ENCODE measurements at places on chromosomes 12 and 14.

DNA sequence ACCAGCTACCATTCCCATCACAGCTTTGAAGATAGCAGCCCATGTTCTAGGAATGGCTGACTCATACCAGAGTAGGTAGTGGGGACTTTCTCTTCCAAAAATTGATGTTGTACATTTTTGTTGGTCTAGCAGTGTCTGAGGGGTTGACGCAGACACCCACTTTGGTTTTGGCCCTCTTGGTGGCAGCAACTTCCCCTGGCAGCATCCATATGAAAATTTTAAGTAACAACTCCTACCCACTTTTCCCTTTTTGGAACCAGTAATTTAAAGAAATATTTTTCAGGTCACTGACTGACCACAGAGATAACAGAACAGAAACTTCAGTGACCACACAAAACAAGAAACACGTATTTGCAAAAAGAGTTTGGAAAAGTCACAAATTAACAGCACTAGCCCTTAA lies 162.0 kb upstream of the TMCC3 start:
- no peak for DNase-seq

- no peak for DNase-seq
Observed at GRCh38 chr14:104894331-104895206, 29.5 kb downstream of the CEP170B start.

DNA sequence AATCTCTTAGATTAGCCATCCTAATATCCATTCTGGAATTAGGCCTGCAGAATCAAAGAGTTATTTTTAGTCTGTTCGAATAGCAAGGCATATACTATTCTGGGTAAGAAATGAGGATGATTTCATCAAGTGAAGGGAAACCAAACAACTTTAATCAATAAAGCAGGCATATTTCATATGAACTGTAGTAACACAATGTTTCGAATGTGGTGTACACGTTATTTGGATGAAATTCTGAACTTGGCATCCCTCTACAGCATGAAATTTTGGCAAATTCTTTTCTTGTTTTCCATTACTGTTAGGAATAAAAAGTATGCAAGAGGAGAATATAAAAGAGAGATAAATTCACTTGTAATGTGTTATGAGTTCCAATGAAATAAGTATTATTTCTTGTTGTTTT lies 1233.3 kb upstream of the SEL1L start:
- no peak for DNase-seq

DNA sequence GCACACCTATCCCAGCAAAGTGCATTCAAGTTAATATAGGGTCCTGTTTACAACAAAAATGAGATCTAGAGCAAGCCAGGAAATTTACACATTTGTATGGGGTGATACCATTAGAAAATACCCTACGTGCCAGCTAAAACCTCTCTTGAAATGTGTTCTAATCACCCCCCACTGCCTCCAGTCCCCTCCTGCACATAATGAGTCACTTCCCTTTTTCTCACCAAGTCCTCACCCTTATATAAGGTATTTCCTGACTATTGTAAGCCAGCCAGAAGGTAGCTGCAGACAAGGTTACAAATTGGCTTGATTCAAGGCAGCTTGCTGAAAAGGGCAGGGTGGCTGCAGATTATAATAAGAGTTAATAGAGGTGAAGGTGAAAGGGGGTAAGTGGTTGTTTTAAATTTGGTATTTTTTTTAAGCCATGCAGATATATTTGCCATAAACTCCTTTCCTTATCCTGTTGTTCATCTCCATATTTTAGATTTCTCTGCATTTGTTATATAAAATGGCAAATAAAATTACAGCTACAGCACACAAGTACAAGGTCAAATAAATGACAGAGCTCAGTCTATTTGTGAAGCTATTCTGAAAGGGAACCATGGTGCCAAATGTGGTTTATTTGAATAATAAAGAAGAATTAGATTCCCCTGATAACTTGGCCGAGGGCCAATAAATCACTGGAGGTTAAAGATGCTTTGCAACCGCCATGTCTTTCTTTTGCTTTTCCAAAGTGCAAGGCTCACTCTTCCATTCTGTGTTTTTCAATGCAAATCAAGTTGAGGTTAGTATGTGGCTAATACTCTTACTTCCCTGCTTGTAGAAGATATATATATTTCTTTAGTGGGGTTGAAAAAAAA lies 385.9 kb downstream of the EGLN3 start:
- no peak for DNase-seq

- DNase-seq, result no peak
Observed at GRCh38 chr14:97180304-97181200, 383.4 kb downstream of the VRK1 start.

DNA sequence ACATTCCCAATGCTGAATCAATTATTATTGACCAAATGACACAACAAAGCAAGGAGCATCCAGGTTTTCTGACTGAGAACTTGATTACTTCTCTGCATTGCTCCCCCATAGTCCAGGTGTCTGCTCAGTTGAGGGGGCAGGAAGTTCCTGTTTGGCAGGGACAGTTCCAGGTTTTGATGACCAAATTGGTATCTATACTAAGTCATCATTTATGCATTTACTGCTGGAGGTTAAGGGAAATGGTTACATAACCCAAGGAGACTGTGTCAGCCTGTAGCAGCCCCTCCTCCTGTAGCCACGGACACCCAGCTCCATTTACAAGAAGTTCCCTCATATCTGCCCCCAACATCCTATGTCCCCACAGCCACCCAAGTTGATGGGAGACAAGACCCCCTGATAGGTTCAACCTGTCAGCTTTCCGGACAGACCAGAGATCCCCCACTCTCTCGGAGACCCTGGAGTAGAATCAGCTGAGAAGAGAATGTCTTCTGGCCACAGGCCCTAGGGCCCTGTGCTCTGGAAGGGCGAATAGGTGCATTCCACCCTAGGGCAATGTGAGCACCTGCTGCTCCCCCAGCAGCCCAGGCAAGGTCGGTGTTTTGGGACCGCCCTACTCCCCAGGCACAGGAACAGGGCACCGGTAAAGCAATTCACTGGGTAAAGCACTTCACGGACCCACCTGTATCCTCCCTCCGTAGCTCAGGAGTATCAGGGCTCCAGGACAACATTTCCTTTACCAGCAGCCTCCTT lies 23.6 kb downstream of the IRF2BPL start:
- no peak for DNase-seq

GRCh38 chr14:97468220-97468619 lies 671.0 kb downstream of the VRK1 start:
- no peak for DNase-seq

- no peak for DNase-seq
Observed at GRCh38 chr14:104425763-104426646, 153.6 kb upstream of the C14orf180 start.

- DNase-seq, result no peak
Observed at GRCh38 chr12:3216726-3217682, 139.8 kb downstream of the TSPAN9 start.

DNA sequence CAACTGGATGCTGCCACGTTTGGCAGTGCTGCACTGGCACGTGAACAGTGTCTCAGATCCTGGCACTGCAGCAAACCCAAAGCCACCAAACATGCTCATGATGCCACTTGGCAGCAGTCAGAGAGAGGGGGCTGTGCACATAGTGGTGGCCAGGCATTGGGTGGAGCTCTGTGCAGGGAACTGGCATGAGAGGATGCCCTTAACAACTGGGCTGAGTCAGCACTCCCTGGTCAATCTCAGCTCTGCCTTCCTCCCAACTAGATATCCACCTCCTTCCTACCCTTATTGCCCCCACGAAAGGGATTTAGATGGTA lies 37.0 kb downstream of the ZFHX2 start:
- DNase-seq, result no peak

GRCh38 chr14:99910337-99911309 lies 117.4 kb downstream of the EML1 start:
- DNase-seq, result no peak

DNA sequence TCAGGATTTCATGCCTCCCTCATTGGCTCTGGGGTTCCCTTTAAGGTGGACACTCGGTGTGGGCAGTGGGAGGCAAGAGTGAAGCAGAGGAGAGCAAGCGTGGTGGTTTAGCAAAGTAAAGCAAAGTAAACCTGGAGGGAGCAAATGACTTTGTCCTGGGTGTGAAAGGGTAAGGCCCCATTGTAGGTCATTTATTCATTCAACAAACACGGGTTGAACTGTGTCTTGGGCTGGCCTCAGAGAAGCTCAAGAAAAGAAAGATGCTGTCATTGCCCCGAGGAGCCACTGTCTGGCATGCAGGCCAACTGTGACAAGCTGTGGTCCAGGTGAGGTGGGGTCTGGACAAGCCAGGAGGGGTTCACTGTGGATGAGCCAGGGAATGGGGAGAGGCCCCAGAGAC lies 68.9 kb upstream of the DLK1 start:
- DNase-seq, result no peak

GRCh38 chr14:95516554-95517181 lies at the start of gene SYNE3:
SYNE3 (minus strand) TSS chr14:95516650; CDS start chr14:95475821, 40,829 bp downstream.
- DNase-seq, result no peak

DNA sequence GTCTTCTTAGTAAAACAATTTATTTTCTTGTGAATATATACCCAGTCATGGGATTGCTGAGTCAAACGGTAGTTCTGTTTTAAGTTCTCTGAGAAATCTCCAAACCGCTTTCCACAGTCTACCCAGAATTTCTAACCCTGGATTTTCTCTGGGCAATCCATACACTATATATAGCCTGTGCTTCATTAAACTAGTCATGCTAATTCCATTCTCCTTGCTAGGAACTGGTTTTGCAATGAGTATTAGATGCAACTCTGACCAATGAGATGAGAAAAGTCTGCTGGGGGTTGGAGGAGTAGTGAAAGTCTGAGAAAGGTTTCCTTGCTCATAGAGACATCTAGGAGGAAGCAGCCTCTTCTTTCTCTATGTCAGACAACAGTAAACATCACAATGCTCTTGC lies 196.1 kb upstream of the CDKN3 start:
- no peak for DNase-seq

- DNase-seq, result no peak
Observed at GRCh38 chr12:127717278-127717677, 549.7 kb upstream of the TMEM132C start.

- no peak for DNase-seq
Observed at GRCh38 chr12:105804591-105805265, 334.0 kb downstream of the NUAK1 start.

DNA sequence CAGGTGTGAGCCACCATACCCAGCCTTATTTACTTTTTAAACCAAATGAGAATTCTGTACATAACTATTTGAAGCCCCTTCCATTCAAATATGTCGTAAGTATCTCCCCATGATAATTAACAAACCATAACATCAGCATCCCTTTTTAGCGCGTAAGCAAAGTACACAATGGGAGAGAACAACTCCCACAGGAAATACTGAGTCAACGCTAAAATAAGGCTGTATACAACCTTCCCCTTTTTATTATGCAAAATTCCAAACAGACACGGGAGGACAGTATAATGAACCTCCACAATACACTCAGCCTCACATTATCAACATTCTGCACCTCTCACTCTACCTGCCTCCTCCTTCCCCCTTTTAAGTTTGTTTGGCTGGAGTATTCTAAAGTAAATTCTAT lies 73.5 kb downstream of the CCDC88C start:
- DNase-seq, result no peak

DNA sequence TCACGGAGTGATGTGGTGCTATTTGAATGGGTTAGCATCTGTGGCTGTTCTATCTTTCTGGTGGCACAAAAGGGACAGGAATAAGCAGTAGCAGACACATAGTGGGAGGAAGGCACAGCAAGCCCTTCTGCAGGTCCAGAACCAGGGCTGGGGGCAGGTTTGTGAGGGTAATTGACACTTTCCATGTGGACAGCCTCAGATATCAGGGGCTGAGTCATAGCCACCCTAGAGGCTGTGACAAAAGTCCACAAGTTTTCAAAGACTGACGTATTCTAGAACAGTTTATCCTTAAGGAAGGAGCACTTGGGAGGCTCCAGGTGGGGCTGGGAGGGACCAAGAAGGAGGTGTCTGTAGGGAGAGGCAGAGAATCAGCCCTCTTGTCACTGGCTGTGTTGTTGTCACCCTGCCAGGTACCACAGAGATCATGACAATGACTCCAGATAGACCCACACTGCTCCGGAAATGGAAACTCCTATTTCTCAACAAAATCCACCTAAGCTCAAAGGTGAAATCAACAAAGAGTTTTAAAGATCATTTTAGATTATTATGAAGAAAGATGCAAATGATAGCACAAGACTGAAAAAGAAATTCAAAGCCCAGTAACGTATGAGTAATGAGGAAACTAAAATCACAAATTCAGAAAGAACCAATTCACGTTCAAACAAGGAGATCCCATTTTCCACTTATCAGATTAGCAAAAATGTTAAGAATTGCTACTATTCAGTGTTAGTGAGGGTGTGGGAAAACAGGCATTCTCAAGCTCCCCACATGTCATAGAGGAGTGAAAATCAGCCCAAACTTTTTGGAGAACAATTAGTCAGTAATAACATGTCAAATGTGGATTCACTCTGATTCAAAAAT lies 48.3 kb downstream of the NFKBIA start:
- no peak for DNase-seq

DNA sequence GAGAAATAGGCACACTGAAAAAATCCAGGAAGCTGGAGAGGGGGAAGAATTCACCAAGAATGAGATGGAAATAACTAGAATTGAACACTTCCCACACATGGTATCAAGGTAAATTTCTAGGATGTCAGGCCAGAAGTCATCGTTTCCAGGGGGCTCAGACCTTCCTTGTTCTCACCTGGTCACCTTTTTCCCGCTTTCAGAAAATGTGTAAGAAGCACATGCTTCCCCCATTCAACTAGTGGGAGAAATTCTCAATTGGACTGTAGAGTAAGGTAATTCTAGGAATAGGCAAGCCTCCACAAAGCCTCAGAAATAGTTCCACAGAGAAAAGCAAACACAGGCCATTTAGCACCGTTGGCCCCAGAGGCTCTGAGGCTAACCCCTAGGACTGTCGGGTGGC lies 2.8 kb upstream of the PTMS start:
- DNase-seq, result no peak

- DNase-seq, result no peak
Observed at GRCh38 chr12:47984331-47984801, 19.9 kb downstream of the COL2A1 start.

DNA sequence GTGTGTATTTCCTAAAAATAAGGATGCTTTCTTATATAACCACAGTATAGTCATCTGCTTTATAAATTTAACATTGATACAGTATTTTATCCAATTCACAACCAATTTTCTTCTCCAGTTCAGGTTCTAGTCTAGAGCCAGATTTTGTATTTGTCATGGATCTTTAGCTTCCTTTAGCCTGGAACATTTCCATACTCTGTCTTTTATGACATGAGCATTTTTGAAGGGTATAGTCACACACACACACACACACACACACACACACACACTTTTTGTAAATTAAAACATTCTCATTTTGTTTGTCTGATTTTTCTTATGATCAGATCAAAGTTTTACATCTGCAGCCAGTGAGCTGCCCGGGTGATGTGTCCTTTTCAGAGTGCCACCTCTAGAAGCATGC lies 25.4 kb downstream of the CGRRF1 start:
- no peak for DNase-seq

- DNase-seq, result no peak
Observed at GRCh38 chr12:82329508-82329907, 28.7 kb downstream of the CCDC59 start.

DNA sequence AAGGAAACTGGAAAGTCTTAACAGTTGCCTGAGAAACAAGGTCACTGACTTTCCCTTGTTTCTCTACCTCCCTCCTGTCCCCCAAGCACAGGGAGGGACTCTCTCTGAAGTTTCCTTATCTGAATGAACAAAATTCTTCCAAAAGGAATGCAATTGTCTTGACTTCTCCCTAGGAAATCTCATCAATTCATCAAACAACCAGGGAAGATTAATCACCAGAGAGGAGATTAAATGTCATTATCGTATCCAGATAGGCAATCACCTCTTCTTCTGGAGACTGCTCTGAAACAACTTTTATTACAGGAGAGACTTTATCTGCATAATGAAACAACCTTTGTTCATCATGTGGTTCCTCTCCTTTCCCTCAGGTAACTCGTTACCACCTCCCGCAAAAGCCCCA lies 431.4 kb downstream of the SLC16A7 start:
- DNase-seq, result no peak
